Peyer's patch (tissue), 4 donors: ENCODE measurements at places on chromosomes 1 and 21. TPM values are rescaled to one million over a fixed set of nuclear protein-coding genes. Genes with fewer than 3 reads are reported as not detected.

The C1orf50 gene
- total RNA-seq: 1.7 TPM

- peak; percentile 27 for DNase-seq
- H3K27me3 ChIP-seq: no peaks in the 10 kb centered on the region
- H3K4me3 ChIP-seq: no peak overlapping the region
- no peaks in the 10 kb centered on the region for H3K36me3 ChIP-seq
- H3K27ac ChIP-seq: no peak overlapping the region
Observed at GRCh38 chr1:159895286-159895685, 4.7 kb downstream of the CFAP45 start.

DNA sequence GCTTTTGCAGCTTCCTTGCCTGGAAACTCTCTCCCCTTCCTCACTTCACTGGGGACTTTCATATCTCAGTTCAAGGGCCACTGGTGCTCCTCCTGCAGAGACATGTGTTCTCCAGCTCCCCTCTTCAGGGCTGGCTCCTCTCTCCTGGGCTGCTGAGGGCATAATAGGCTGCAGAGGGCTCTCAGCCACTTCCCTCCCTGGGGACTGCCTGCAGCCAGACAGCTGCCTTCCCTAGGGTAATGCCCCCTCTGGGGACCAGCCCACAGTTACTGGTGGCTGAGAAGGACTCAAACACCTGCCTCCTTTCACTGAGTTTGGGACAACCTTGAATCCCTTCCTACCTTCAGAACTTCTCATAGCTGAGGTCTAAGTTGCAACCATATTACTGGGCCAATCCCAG is 104.8 kb upstream of the POU3F1 start:
- no peak overlapping the region for H3K27ac ChIP-seq
- H3K4me1 ChIP-seq: no peaks in the 10 kb centered on the region
- H3K27me3 ChIP-seq: no peaks in the 10 kb centered on the region
- DNase-seq: no peak
- H3K36me3 ChIP-seq: no peaks in the 10 kb centered on the region
- H3K4me3 ChIP-seq: no peak overlapping the region

DNA sequence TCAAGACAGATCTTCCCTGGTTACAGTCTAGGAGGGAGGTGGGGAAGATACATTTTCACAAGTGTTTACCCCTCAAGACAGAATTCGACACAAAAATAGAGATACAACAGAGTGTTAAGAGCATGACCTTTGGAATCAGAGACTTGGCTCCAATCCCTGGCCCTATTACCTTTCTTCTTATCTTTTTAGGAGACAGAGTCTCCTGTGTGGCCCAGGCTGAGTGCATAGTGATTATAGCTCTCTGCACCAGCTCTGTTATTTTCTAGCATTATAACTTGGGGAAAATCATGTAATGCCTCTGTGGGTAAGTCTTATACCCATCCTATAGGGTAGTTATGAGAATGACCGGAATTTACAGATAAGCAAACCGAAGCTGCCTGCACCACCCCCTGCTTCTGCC is 9.8 kb downstream of the NIPAL3 start:
- H3K27me3 ChIP-seq: no peaks in the 10 kb centered on the region
- H3K4me3 ChIP-seq: no peak overlapping the region
- no peak for DNase-seq
- no peak overlapping the region for H3K27ac ChIP-seq
- no peaks in the 10 kb centered on the region for H3K36me3 ChIP-seq
- no peaks in the 10 kb centered on the region for H3K4me1 ChIP-seq

GRCh38 chr1:87754139-87754538 is 425.5 kb downstream of the LMO4 start:
- DNase-seq: no peak
- no peaks in the 10 kb centered on the region for H3K4me1 ChIP-seq
- H3K27me3 ChIP-seq: no peaks in the 10 kb centered on the region
- no peak overlapping the region for H3K4me3 ChIP-seq
- no peak overlapping the region for H3K27ac ChIP-seq
